ENCODE measurements at places on chromosomes 12 and 14.

DNA sequence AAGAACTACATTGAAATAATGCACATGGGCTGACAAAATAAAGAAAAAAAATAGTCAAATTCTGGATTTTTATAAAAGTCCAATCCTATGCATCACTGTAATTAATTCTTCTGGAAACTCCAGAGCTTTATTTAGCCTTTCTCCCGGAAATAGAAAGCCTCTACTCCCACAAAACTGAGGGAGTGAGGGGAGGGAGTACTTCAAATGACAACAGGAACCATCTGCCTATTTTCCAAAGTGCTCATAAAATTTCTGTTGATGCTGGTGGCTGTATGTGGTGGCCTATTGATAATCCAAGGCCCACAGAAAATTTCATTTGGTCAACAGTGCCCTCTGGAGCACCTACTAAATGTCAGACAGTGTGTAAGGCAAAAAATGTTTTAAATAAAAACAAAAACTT is 64.6 kb downstream of the KIF21A start:
- H3K4me1 ChIP-seq: peaks cover 3% of the 10 kb centered on the region
- no peak overlapping the region for H3K27ac ChIP-seq
- DNase-seq: no peak
- H3K4me3 ChIP-seq: no peak overlapping the region

- no peak overlapping the region for H3K4me3 ChIP-seq
- H3K36me3 ChIP-seq: no peaks in the 10 kb centered on the region
- H3K27ac ChIP-seq: no peak overlapping the region
- H3K4me1 ChIP-seq: no peaks in the 10 kb centered on the region
- DNase-seq: no peak
These were observed 8.3 kb upstream of the PRKAG1 start for GRCh38 chr12:49026678-49027480.

DNA sequence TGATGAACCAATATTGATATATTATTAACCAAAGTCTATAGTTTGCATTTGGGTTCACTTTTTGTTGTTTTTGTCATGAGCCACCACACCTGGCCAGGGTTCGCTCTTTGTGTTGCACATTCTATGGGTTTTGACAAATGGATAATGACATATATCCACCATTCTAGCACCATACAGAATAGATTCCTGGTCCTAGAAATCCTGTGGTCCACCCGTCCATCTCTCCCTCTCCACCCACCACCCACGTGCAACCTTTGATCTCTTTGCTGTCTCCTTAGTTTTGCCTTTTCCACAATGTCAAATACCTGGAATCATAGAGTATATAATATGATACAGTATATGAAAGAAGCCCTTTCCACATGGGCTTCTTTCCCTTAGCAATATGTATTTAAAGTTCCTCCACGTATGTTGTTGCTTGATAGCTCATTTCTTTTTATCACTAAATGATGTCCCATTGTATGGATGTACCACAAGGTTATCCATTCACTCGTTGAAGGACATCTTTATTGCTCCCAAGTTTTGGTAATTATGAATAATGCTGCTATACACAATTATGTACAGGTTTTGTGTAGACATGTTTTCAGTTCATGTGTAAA is 7.4 kb downstream of the RPL6 start:
- no peak for DNase-seq
- H3K4me1 ChIP-seq: no peaks in the 10 kb centered on the region
- no peak overlapping the region for H3K27ac ChIP-seq
- no peaks in the 10 kb centered on the region for H3K36me3 ChIP-seq
- no peaks in the 10 kb centered on the region for H3K27me3 ChIP-seq
- H3K4me3 ChIP-seq: no peak overlapping the region

GRCh38 chr14:50970886-50971781 is 26.9 kb upstream of the PYGL start:
- no peaks in the 10 kb centered on the region for H3K4me1 ChIP-seq
- DNase-seq: no peak
- no peaks in the 10 kb centered on the region for H3K36me3 ChIP-seq
- H3K4me3 ChIP-seq: no peak overlapping the region
- H3K27me3 ChIP-seq: no peaks in the 10 kb centered on the region
- no peak overlapping the region for H3K27ac ChIP-seq

- no peaks in the 10 kb centered on the region for H3K36me3 ChIP-seq
- no peak overlapping the region for H3K27ac ChIP-seq
- H3K4me1 ChIP-seq: peaks cover 3% of the 10 kb centered on the region
- H3K27me3 ChIP-seq: no peaks in the 10 kb centered on the region
These were observed 54.3 kb downstream of the GALNT9 start for GRCh38 chr12:132275110-132275531.

Measured in ovary (tissue), 10 donors.